ENCODE measurements at places on chromosomes 2 and 18. TPM values are rescaled to one million over a fixed set of nuclear protein-coding genes. Genes with fewer than 3 reads are reported as not detected.

DNA sequence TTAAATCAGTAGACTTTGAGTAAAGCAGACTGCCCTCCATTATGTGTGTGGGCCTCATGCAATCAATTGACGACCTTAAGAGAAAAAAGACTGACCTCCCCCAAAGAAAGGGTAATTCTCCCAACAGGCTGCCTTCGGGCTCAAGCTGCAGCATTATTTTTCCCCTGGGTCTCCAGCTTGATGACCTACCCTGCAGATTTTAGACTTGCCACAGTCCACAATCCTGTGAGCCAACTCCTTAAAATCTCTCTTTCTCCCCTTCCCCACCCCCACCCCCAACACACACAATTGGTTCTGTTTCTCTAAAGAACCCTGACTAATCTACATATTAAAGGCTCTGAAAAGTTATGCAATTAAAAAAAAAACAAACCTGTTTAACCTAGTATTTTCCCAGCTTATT, 89.4 kb downstream of the RNF152 start:
- no peak for DNase-seq

DNA sequence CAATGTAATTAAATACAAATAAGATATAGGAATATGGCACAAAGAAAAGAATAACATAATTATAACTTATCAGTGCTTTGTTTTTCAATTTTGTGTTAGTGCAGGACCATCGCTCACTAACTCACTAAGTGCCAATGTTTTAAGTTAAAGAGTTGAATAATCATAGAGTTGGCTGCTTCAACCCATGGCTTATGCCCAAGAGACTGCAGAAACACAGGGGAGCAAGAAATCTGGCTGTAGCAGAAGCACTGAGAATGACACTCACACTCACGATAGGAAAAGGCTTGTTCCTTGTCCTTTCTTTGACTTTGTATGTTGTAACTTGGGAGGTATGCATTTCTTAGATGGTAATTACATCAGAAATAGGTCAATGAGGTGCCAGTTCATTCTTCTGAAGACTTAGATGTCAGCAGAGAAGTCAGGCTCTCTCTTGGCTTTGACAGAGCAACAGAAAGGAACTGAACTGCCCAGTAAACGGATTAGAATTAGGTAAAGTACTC, 852.2 kb downstream of the LRRTM4 start:
- no peak for DNase-seq

- DNase-seq, result no peak
Measured at GRCh38 chr2:207135801-207136457, 29.8 kb downstream of the KLF7 start.

DNA sequence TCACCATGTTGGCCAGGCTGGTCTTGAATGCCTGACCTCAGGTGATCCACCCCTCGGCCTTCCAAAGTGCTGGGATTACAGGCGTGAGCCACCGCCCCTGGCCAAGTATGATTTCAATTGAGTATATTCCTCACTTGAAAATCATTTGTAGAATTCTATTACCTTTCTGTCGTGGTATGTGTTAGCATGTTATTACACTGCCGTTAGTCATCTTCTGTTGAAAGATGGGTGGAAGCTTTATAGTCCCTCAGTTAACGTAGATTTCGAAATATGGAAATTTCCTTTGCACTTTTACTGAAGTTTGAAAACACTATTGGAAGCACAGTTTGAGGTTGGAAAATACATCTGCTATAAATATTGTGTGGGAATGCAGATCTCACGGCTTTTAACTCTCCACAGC, 14.7 kb downstream of the NIFK start:
- no peak for DNase-seq

GRCh38 chr2:111100765-111101162, 19.9 kb upstream of the BCL2L11 start:
- DNase-seq, result peak; percentile 36

DNA sequence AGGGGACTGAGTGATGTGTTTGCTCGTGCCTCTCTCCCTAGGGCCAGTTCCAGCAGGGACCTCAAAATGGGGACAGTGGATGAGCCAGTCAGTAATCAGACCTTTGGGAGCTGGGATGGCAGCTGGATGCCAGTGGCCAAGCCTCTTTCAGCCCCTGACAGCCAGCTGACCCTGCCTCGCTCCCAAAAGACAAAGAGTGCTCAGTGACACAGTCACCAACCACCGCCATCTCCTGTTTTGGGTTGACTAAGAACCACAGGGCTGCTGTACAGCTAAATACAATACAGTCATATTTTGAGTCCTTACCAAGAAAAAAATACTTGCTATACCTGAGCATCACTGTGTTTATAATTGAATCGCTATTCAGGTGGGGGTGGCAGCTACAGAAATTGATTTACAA, 75.7 kb downstream of the POU3F3 start:
- DNase-seq, result no peak

DNA sequence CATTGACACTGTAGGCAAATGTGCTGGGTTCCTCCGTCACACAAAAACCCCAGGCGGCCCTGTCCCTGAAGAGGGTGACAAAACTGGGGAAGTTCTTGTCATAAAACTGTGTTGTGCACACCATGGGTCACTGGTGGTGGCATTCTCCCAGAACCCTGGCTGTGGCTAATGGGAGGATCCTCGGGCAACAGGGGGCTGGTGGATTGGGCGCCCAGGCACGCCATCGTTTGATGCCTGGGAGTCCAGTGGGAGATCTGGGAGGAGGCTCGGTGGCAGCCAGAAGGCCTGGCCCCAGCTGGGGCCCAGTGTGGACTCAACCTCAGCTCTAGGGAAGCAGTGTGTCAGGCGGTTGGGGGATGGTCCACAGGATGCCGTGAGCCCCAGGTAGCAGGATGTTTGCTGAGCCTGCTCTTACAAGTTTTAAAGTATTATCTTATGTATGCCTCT, 140.7 kb downstream of the ACOXL start:
- DNase-seq, result no peak

GRCh38 chr2:209113026-209113425, 310.8 kb upstream of the MAP2 start:
- no peak for DNase-seq

GRCh38 chr2:66431846-66432587, 2.9 kb upstream of the MEIS1 start:
- DNase-seq, result no peak

- DNase-seq, result no peak
Measured at GRCh38 chr2:3132966-3133365, 244.7 kb downstream of the EIPR1 start.

- no peak for DNase-seq
Measured at GRCh38 chr18:50651334-50651733, 91.4 kb downstream of the MAPK4 start.

GRCh38 chr2:236970656-236971010, 115.1 kb upstream of the COPS8 start:
- DNase-seq, result no peak

Gene DCDC2C
- total RNA-seq, result not detected

Gene PROKR1
- total RNA-seq, result 0.60 TPM

Gene ABCB11
- total RNA-seq, result not detected

Gene ERMN
- total RNA-seq, result 1.9 TPM

Gene SNTG2
- total RNA-seq, result 3.8 TPM

Gene COL5A2
- 3.1 TPM for total RNA-seq

Measured in activated naive CD8-positive, alpha-beta T cell treated with anti-CD3 and anti-CD28 coated beads for 36 hours (primary cell).